ENCODE measurements at places on chromosomes 11 and 22.
A peak's percentile ranks its signal among the peaks of the same experiment; 100 is the strongest.

DNA sequence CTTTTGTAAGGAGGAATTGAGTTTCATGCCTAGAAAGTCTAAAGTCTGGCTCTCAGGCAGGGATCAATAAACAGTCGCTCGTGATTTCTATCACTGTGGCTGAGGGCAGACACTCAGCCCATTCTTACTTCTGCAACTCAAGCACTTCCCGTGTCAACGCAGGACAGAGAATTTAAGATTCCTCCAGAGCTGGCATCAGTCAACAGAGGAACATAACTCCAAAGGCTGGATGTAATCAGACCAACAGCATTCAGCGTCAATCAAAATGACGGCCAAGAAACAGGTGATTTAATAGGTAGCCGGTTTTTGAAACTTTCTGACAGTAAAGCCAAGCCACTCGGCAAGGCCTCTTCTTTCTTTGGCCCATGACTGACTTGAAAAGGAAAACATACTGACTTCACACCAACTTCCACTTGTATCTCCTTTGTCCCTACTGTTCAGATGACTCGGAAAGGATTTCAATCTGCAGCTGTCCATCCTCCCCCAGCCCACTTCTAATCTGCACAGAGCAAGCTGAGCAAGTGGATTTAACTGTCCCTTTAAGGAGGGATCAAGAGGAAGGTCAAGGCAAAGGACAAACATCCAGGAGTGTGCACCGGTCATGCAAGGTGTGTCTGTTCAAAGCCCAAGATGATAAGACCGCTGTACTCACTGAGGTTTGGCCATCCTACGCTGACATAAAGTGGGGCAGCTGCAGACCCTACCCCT lies 9.5 kb downstream of the VPS37C start:
- DNase-seq: no peak

- no peak for DNase-seq
These were observed 8.6 kb downstream of the GTF2H1 start for GRCh38 chr11:18330921-18331320.

- DNase-seq: no peak
These were observed at the start of gene B4GALNT4 for GRCh38 chr11:369336-370018. Gene B4GALNT4 (plus strand): TSS chr11:369499. CDS start chr11:369804, 305 bp downstream.

GRCh38 chr11:917426-917825 lies 6.8 kb upstream of the CHID1 start:
- DNase-seq: no peak

DNA sequence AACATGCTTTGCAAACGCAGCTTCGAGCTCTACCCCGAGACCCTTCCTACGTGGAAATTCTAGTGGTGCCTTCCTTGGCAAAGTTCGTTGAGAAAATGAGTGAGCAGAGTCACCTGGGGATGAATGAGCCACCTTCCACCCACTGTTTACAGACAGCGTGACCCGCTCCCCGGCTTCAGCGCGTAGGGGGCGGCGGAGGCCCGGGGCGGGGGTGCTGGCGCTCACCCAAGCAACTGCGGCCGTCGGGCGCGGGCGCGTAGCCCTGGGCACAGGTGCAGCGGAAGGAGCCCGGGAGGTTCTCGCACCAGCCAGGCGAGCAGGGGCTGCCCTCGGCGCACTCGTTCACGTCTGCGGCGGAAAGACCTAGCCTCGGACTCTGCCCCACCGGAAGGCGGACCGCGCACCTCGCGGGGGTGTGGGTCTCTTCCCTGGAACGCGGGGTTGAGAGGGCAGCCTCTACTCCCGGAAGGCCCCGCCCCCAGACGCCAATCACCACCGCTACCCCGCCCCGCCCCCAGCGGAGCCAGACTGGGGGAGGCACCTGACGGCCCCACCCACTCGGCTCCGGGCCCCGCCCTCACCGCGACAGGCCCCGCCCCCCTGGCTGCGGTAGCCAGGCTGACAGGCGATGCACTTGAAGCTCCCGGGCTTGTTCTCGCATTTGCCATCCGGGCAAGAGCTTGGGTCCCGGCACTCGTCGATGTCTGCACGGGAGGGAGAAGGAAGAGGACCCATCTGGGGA lies 11.8 kb downstream of the LTBP3 start:
- peak; percentile 99 for DNase-seq

- no peak for DNase-seq
These were observed 1.4 kb downstream of the TMEM123 start for GRCh38 chr11:102451041-102451680.

DNA sequence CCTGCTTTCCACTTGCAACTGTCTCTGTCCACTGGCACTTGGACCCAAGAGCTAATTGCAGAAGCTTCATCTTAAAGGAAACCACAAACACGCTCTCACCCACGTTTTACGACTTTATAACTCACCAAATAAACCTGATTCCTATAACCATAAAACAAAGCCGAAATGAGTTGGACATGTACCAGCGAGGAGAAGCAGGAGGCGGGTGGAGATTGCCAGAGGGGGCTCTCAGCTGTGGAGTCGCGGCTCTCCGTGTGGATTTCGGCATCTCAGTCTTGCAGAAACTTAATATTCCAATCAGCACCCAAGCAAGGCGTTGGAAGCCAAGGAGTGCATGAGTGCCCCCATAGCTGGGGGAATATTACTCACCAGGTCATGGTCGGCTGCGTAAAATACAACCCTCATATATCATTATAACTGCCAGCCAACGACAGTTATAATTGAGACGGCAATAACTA lies 483.6 kb downstream of the MN1 start:
- no peak for DNase-seq

DNA sequence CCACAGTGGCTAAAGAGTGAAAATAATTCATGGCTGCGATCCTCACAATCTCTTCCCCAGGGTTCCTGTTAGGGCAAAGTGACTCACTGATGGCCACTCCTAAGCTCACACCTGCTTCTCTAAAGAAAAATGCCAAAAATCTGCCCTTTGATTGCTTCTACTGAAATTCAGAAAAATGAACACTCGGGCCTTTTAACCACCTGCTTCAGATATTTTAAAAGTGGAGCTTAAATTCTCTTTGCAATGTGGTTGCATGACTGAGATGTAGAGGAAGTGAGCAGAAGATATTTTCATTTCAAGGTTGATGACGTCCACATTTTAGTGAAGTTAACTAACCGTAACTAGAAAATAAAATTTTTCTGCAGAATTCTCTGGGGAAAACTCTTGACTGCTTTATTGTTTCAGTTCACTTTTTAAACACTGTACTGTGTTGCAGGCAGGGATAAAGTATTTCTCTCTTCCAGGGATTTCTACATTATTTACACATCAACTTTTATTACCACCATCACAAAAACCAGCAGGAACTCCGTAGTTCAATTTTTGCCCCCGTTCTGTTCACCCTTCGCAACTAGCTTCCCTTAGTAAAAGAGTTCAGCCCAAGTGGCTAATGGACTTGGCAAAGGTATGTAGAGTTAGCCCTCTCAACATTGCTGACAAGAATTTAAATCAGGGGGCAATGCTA lies 8.5 kb downstream of the RAB30 start:
- peak; percentile 45 for DNase-seq

- DNase-seq: no peak
These were observed 53.2 kb upstream of the FTH1 start for GRCh38 chr11:62020661-62021060.

DNA sequence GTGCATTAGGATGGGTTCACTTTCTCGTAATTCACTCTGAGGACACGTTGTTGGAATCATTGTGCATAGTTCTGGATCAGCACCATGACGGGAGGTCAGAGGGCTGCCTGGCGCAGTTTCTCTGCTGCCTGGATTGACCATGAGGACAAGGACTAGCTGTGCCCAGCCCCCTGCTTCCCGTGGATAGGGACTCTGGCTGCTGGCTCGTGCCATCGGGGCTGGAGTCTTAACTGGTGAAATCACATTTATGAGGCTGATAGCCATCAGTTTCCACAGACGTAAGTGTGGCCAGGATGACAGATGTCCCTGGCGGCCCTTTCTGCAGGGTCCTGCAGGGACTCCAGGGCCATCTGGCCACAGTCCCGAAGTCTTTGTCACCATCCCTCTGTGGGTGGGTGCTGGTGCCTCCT lies 24.1 kb upstream of the GRAMD4 start:
- DNase-seq: no peak

- DNase-seq: no peak
These were observed 33.5 kb downstream of the CLMP start for GRCh38 chr11:123161376-123162030.

- no peak for DNase-seq
These were observed 73.5 kb downstream of the RNF169 start for GRCh38 chr11:74822170-74822569.

DNA sequence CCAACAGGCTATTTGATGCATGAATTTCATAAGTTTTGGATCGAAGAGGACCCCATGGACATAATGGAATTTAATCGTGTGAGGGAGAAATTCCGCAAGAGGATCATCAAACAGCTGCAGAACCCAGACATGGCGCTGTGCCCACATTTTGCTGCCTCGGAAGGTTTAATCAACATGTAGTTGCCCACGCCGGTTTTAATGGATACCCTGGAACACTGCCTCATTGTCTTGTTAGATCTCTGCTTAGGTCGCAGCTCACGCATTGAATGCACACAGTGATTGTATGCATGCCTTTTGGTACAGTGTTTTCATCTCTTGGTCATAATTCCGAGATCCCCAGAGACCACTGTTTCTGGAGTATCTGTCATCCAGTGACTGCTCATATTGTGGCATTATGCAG lies 46.8 kb downstream of the SLN start:
- no peak for DNase-seq

- DNase-seq: no peak
These were observed 3.6 kb upstream of the KRTAP5-4 start for GRCh38 chr11:1625541-1625940.
